ENCODE measurements at places on chromosomes 7 and 10. TPM values are rescaled to one million over a fixed set of nuclear protein-coding genes. Genes with fewer than 3 reads are reported as not detected.

The CHCHD2 gene
- total RNA-seq = 358 TPM

The GPRIN2 gene
- not detected for total RNA-seq

DNA sequence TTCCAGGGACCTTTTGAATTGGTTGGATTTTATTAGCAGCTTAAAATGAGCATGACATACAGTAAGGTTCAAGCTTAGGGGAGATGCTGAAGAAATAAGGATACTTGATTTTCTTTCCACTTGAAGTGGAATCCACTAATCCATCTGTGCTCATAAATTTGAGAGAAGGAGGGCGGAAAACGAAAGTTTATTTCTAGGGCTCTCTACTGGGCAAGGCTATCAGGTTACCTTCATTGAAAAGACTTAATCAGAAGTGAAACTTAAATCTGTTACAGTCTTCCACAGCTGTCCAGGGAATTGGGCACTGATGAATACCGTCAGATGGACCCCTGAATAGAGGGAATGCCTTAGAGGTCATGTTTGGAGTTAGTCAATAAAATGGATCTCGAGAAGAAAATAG lies 21.8 kb downstream of the AUTS2 start:
- no peak for ATAC-seq

DNA sequence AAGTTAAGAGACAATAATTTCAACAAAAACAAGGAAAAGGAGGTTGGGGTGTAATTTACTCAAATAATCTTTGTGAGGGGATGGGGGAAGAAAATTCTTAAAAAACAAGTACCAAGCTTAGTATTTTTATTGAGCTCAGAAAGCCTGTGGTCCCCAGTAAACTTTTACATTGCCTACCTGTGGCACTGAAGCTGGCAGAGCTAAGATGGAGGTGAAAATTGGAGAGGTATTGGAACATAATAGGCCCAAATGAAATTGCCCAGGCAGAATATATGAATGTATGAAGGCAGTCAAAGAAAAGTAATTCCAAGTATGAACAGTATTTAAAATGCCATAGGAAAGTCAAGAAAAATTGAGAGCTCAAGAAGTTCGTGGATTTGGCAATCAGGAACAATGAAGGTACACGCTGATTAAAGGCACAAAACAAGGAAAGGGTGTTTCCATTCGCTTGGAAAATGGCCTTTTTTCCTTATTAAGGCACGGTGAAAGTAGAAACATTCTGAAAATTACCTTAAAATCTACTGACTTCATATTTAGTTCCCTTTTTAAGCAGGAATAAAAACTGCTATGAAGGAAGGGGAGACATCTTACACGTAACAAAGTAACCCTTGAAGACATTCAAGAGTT lies 3.4 kb upstream of the KMT2E start:
- ATAC-seq = no peak

- ATAC-seq = no peak
Observed at GRCh38 chr7:90586091-90586490, 10.0 kb upstream of the CDK14 start.

- ATAC-seq = no peak
Observed at GRCh38 chr7:151382079-151382885, 27.6 kb downstream of the WDR86 start.

- no peak for ATAC-seq
Observed at GRCh38 chr10:117086546-117086945, 51.5 kb downstream of the VAX1 start.

GRCh38 chr7:83105948-83106347 lies 56.7 kb downstream of the PCLO start:
- no peak for ATAC-seq

GRCh38 chr7:141286522-141286921 lies 212.7 kb downstream of the TMEM178B start:
- ATAC-seq = no peak

All from gastroesophageal sphincter (tissue), 4 donors.